Peyer's patch (tissue), 4 donors: ENCODE measurements at places on chromosomes 1 and 21. TPM values are rescaled to one million over a fixed set of nuclear protein-coding genes. Genes with fewer than 3 reads are reported as not detected.

DNA sequence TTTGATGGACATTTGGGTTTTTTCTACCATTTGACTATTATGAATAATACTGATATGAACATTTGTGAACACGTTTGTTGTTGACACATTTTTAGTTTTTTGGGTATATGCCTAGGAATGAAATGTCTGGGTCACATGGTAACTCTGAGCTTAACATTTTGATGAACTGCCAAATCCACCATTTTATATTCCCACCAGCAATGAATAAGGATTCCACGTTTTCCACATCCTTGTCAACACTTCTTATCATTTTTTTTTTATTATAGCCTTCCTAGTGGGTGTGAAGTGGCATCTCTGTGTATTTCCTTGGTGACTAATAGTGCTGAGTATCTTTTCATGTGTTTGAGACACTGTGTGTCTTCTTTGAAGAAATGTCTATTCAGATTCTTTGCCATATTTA lies 67.6 kb downstream of the RASAL2 start:
- DNase-seq, result no peak

GRCh38 chr21:38330666-38331065 lies 73.9 kb downstream of the KCNJ15 start:
- DNase-seq, result no peak

DNA sequence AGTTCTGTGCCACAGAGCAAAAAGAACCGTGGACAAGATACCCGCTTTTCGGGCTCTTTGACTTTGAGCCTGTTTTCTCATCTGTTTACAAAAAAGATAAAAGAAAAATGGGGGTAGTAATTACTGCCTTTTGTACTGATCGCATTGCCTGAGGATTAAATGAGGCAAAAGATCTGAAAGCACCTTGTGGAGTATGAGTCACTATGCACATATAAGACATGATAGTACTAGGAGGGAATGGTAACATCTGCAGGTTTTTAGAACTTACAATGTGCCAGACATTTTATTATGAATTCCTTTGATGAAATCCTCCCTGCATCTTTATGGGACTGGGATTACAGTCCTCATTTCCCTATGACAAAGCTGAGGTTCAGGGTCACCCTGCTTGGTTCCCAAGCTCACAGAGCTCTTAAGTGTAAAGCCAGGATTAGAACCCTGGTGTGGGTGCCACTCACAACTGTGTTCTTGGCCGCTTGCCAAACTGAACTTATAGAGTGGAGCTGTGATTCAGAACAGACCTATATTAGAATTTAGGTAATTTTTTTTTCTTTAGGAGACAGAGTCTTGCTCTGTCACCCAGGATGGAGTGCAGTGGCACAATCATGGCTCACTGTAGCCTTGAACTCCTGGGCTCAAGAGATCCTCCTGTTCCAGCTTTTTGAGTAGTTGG lies 1.8 kb downstream of the DISC1 start:
- DNase-seq, result peak; percentile 32

GRCh38 chr1:21641967-21642739 lies 27.0 kb downstream of the RAP1GAP start:
- DNase-seq, result no peak

GRCh38 chr21:14495075-14495474 lies 51.0 kb downstream of the SAMSN1 start:
- no peak for DNase-seq

GRCh38 chr21:35222021-35222420 lies 172.9 kb upstream of the RUNX1 start:
- no peak for DNase-seq

- no peak for DNase-seq
Measured at GRCh38 chr1:38536089-38536488, 323.5 kb downstream of the RRAGC start.

GRCh38 chr1:179047636-179047997 lies 21.9 kb downstream of the FAM20B start:
- DNase-seq, result no peak

DNA sequence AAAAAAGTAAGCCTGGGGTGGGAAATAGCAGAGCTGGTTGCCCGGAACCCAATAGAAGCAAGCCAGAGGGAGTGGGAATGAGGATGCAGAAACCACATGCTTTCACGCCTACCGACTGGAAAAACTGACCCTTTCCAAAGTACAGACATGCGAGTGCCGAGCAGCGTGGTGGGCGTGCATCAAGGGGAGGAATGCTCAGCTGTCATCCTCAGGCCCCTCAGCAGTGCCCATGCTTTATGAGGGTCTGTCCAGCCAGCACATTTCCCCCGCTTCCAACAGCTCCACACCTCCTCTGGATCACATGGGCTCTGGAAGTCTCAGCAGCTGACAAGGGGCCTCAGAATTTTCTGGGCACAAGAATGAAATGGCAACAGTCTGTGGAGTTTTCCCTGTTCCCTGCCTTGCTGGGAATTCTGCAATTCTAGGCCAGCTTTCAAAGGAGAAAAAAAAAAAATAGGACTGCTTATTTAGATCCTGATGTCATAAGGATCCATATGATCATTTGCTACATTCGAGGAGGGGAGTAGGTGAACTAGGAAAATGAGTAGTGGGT lies 19.1 kb upstream of the IKBKE start:
- DNase-seq, result no peak

DNA sequence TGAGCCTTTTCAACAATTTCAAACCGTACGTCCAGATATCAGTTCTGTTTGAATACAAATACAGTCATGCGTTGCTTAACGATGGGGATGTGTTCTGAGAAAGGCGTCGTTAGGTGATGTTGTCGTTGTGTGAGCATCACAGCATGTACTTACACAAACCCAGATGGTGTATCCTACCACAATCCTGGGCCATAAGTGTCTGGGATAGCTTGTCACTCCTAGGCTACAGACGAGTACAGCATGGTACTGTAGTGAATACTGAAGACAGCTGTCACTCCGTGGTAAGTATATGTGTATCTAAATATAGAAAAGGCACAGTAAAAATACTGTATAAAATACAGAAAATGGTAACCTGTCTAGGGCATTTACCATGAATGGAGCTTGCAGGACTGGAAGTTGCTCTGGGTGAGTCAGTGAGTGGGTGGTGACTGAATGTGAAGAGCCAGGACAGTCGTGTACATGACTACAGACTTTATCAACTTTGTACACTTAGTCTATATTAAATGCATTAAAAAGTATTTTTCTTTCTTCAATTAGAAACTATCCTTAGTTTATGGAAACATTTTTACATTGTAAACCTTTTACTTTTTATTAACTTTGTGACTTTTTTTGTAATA lies 10.5 kb upstream of the OR2W3 start:
- no peak for DNase-seq

- DNase-seq, result no peak
Measured at GRCh38 chr1:3179471-3179870, 110.5 kb downstream of the PRDM16 start.

DNA sequence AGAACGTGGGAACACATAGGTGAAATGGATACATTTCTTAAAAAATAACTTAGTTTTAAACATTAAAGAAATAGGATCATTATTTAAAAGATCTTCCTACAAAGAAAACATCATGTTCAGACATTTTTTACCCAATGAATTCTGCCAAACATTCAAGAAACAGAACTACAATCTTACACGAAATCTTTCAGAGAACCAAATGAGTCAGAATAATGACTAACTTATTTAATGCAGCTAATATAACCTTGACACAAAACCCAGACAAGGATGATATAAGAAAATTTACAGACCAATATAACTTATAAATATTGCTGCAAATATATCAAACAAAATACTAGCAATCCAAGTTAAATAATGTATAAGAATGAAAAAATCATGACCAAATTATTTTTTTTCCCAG lies 220.1 kb upstream of the KCNK2 start:
- no peak for DNase-seq

GRCh38 chr21:46051821-46052675 lies 45.9 kb upstream of the COL6A2 start:
- no peak for DNase-seq

DNA sequence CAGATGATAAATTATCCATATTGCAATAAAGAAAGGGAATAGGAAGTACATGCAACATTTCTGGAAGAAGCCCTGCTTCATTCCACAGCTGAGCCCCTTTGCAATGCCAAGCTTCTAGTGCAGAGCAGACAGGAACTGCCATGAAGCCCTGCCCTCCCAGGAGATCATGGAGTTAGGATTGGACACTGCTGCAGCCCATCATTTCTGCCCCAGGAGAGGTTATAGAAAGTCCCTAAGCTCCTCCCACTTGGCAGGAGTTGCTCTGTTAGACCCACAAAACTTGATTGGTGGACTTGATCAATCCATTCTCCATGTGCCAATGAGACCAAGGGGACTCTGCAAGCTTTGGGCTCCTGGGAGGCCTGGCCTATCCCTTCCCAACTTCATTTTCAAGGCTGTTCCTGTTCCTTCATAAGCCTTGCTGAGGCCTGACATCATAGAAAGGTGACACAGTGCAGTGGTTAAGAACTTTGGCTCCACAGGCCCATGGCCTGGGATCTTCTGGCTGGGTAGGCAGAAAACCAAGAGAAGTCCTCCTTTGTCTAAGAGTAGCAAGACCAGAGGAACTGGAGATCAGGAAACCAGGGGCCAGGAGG lies 1.3 kb upstream of the LAPTM5 start:
- no peak for DNase-seq

DNA sequence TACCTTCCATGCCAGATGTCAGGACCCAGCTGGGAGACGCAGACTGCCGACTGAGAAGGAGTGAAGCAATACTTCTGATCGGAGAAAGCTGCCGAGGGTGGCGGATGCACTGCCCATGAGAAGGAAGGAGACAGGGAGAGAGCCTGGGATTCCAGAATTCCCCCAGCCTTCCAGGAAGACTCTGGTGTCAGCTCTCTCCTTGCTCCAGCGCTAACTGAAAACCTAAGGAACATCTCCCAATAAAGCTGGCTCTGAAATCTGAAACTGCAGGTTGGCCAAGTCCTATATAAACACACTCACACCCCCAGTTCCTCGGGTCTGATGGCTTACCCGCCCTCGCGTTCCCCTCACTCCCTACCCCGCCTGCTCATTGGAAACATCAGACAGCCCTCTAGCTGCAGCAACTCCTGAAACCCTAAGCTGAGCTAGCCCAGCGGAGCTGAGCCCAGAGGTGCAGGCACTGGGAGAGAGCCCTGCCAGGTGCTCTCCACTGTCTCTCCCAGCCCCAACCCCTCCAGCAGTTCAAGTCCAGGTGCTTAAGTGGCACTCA lies 52.3 kb downstream of the PLEKHA6 start:
- no peak for DNase-seq

- no peak for DNase-seq
Measured at GRCh38 chr21:36699546-36700294, 805 bp downstream of the SIM2 start.

DNA sequence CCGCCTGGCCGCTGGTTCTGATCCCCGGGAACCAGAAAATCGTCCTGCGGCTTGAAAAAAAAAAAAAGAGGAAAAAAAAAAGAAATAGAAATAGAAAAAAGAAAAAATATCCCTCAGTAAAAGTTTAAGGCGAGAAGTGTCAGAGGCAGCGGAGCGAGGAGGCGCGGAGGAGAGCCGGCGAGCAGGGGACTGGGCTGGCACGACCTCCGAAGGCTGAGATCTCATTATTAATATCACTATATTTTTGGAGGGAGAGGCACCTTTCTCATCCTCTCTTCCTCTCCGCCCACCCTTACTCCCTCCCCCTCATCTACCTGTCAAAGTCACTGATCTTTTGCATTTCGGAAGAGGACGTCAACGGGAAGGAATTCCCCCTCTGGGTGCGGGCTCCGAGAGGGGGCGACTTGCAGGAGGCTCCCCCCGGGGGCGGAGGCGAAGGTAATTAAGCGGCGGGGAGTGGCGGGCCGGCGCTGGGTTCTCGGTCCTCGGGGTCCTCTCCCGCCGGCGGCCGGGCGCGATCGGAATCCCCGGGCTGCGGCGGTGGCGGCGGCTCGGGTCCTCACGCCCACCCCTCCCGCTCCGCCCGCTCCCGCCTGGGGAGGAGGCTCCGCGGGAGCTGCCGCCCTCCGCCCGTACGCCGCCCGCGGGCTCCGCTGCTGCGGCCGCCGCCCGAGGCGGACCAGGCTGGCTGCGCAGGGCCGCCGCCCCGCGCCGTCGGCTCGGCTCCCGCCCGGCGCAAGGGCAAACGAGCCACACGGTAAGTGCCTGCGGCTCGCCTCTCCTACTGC lies at the start of gene NTNG1:
TSS of gene NTNG1 (plus strand) at position 337 of the 788 bp plus-strand sequence.
- DNase-seq, result no peak

DNA sequence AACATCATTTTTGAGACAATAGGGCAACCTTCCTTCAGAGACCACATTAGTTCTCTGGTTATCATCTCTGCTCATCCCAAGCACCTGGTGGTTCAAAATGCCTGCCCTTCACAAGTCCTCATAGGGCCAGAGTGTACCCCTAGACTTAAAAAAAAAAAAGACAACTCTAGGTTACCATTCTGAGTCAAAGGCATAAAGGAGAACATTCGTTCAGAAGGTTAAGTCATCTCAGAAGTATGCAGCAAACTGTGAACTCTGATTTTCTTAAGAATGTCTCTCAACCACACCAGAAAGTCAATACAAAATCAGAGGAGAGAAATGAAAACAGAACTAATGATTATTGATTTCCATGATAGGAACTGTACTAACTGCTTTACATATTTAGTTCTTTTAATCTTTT lies 9.2 kb upstream of the BEND5 start:
- DNase-seq, result no peak

GRCh38 chr1:153032073-153032472 lies 1.1 kb downstream of the SPRR1B start:
- DNase-seq, result no peak

GRCh38 chr1:77036560-77036959 lies 169.3 kb downstream of the ST6GALNAC5 start:
- DNase-seq, result no peak

DNA sequence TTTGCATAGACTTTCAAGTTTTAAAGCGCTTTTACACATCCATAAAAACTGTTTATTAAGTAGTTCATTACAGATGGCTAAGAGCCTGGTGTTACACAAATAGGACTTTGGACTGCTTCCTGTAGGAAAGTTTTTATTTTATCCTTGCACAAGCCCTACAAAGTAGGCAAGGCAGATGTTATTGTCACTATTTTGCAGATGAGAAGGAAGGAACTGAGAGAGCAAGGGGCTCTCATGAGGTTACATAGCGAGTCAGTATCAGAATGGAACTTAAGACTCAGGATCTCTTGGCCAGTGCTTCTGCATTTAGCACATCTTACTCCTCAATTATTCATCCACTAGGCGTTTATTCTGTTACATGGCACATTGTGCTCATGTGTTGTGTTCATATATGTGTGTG lies 2.6 kb upstream of the MAPKAPK2 start:
- no peak for DNase-seq

GRCh38 chr1:152159144-152159543 lies at the start of gene RPTN:
Gene RPTN (minus strand): TSS chr1:152159228. CDS start chr1:152157889, 1,339 bp downstream.
- no peak for DNase-seq

The VTCN1 gene
- not detected for total RNA-seq

The LRRC71 gene
- not detected for total RNA-seq

The KCNE2 gene
- total RNA-seq, result not detected

The KDF1 gene
- 13.2 TPM for total RNA-seq

The MPC2 gene
- total RNA-seq, result 31.6 TPM

The DIO1 gene
- total RNA-seq, result not detected

The NEK2 gene
- 14.9 TPM for total RNA-seq

The C1QA gene
- 12.3 TPM for total RNA-seq

The HRNR gene
- not detected for total RNA-seq

The A3GALT2 gene
- not detected for total RNA-seq

The WNT9A gene
- 0.83 TPM for total RNA-seq
